ENCODE measurements at places on chromosomes 13 and 19.
A peak's percentile ranks its signal among the peaks of the same experiment; 100 is the strongest.

- no peak for DNase-seq
Observed at GRCh38 chr13:112133499-112134390, 66.8 kb downstream of the SOX1 start.

GRCh38 chr13:109684824-109685202, 101.6 kb downstream of the IRS2 start:
- no peak for DNase-seq

DNA sequence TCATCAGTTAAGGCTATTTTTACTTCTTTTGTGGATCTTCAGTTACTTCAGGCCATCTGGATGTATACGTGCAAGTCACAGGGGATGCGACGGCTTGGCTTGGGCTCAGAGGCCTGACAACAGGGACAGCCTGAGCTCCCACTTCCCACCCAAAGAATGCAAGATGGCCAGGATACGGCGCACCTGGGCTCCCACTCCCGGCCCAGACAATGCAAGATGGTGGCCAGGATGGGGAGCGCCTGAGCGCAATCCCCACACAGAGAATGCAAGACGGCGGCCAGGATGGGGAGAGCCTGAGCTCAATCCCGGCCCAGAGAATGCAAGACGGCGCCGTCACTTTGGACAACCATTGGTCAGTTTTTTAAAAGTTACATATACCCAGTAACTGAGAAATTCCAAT, 25.3 kb upstream of the MIER2 start:
- DNase-seq, result peak; percentile 4

GRCh38 chr19:34804115-34804514, 31.1 kb upstream of the ZNF599 start:
- no peak for DNase-seq

GRCh38 chr13:110797230-110797877, 83.9 kb downstream of the ING1 start:
- DNase-seq, result no peak

DNA sequence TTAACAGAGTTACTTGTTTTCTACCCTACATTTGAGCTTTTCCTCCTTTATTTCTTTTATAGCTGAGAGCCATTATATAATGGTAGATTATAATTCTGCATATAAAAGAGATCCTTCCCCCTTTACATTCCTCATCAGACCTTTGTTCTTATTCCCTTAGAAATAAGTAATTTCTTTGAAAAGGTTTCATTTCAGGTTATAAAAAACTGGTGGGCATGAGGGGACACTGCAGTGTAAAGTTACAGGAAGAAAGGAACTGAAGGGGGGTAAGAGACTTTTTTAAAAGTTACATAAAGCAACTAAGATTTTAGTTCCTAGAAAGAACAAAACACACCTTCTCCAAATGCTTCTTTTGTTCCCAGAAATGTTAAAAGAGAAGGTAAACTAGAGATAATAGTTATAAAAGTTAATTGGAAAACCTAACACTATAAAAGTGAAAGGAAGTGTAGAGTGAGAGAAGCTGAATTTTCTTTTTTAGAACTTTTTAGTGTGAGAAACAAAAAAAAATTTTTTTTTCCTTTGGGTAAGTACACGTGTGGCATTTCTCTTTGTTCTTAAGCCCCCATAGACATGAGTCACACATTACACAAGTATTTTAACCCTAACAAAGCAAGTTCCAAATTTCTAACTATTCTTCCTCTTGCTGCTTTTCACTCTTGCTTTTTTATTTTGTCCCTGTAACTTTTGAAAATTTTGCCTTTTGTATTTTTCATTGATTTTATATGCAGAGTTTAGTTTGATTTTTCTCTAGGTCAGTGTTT, 106.4 kb upstream of the MLNR start:
- no peak for DNase-seq

DNA sequence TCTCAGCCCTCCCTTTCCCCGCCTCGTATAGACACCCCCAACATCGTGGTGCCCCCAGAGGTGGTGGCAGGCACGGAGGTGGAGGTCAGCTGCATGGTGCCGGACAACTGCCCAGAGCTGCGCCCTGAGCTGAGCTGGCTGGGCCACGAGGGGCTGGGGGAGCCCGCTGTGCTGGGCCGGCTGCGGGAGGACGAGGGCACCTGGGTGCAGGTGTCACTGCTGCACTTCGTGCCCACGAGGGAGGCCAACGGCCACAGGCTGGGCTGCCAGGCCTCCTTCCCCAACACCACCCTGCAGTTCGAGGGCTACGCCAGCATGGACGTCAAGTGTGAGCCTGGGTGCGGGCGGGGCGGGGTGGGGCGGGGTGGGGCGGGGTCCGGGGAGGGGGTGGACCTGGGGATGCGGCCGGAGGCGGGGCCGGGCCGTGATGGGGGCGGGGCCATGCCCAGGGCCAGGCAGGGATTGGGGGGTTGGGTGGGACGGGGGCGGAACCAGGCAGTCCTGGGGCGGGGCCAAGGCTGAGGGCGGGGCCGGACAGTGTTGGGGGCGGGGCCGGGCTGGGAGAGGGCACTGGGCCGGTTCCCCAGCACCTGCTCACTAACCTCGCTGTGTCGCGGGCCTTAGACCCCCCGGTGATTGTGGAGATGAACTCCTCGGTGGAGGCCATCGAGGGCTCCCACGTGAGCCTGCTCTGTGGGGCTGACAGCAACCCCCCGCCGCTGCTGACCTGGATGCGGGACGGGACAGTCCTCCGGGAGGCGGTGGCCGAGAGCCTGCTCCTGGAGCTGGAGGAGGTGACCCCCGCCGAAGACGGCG, 7.8 kb downstream of the MAG start:
- DNase-seq, result no peak

DNA sequence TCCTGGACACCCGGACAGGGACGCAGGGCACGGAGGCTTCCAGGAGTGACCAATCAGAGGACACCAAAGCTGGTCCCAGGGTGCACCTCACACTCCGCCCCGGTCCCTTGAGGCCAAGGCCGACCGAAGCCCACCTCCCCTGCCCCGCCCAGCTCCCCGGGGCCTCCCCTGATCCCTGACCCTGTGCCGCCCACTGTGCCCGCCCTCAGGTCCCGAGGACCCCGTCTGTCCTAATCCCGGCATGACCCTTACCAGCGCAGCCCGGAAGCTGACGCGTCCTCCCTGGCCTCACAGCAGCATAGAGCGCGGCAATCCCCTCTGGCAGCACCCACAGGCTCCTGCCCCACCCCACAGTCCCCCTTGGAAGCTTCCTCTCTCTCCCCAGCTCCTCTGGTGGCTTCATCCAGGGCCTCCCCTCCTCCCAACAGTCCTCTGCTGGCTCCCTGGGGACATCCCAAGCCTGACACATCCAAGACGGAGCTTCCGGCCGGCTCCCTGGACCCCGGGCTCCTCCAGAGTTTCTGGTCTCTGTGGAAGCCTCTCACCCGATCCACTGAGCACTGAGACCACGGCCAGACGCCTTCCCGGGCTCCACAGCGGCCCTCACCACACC, 7.4 kb upstream of the CDC34 start:
- DNase-seq, result no peak

- no peak for DNase-seq
Observed at GRCh38 chr13:95492044-95492801, 60.3 kb upstream of the CLDN10 start.

GRCh38 chr13:21733475-21734263, 62.8 kb downstream of the FGF9 start:
- no peak for DNase-seq

- DNase-seq, result no peak
Observed at GRCh38 chr13:107395927-107396662, 819.2 kb downstream of the LIG4 start.

GRCh38 chr13:78265098-78265497, 338.3 kb downstream of the POU4F1 start:
- no peak for DNase-seq

DNA sequence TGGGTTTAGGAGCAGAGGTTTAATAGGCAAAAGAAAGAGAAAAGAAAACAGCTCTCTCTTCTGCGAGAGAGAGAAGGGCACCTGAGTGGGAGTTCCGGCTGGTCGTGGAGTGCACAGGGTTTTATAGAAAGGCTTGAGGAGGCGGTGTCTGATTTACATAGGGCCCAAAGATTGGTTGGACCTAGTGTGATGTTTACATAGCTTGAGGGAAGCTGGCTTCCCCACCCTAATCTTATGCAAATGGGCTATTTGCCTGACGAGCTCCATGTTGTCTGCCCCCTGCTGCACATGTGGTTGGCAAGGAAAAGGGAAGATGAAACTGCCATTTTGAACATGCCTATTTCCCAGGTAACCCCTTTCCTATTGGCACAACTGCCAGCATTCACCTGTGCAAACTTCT, 21.5 kb upstream of the MEDAG start:
- no peak for DNase-seq

GRCh38 chr13:99630269-99630898, 129.1 kb downstream of the TM9SF2 start:
- no peak for DNase-seq

DNA sequence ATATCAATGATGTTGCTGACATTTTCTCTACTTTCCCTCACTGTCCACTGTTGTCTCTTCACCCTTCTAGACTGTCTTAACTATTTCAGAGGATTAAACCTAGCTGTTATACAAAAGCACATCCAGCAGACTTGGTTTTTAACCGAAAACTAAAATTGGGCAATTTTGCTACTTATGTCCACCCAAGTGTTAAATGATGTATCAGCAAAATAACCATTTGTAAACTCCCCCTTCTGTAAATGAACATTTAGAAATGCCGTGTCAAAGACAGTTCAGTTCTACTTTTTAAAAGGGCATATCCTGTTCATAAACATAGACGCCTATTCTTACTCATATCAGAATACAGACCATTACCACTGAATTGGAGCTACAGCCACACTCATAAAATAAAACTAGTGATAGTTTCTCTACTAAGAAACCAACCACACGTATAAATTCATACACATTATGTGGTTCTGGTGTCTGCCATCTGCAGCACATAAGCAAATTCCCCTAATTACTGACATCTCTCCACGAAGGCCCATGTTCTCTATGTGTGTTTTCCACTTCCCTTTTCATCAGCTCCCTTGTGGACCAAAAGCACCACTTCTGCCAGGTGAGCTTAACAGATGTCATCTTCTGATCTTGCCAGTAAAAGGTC, 1091.8 kb downstream of the PCDH9 start:
- no peak for DNase-seq

- DNase-seq, result no peak
Observed at GRCh38 chr19:49403404-49404187, 15.5 kb downstream of the KASH5 start.

GRCh38 chr13:99978799-99979452, 2.7 kb upstream of the ZIC2 start:
- DNase-seq, result no peak

DNA sequence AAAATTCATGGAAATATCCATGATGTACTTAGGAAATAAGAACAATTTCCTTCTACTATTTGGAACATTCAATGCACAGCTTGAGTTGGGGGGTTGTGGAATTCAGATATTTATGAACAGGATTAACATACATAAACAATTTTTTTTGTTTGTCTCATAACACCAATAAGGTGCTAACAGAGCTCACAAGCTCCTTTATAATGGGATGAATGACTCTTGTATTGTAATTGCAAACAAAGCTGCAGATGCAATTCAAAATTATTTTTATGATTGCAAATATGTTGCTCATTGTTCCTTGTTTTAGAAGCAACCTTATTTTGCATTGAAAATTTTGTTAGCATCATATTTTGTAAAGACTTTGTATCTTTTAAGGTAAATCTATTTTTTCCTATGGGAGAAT, 265.7 kb downstream of the PCDH17 start:
- no peak for DNase-seq

GRCh38 chr13:71252184-71252704, 614.8 kb downstream of the DACH1 start:
- no peak for DNase-seq

GRCh38 chr19:57068921-57069697, 50.7 kb upstream of the USP29 start:
- peak; percentile 16 for DNase-seq

DNA sequence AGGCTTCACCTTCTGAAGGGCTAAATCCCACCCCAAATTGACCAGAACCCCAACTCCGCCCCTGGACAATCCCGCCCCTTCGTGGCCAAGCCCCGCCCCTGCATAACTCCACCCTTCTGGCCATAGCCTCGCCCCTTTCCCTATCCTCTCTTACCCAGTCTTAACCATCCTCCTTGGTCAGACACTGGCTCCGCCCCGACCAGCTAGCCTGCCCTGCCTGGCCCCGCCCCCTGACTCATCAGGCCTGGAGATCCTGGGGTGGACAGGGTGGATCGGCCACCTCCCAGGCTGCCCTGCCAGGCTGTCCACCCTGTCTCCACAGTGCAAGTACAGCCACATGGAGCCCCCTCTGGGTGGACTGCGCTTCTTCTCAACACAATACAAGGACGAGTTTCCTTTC, 8.0 kb upstream of the ZNF358 start:
- DNase-seq, result peak; percentile 31

DNA sequence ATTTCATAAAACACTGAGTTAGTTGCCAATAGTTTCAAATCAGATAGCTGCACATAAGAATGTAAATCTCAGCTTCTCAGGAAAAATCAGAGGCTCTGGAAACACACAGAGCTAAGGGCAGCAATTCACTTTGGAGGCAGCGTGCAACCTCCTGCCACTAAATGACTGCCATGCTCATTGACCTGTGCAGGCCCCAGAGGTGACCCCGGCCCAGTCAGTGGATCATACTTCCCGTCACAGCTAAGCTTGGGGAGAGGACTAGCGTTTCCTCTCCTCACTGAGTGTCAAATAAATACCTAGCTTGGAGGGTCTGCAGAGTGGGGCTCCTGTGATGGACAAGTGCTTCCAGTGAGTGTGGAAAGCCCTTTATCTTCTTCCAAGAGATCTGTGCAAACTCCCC, 67.2 kb downstream of the UQCRFS1 start:
- no peak for DNase-seq

DNA sequence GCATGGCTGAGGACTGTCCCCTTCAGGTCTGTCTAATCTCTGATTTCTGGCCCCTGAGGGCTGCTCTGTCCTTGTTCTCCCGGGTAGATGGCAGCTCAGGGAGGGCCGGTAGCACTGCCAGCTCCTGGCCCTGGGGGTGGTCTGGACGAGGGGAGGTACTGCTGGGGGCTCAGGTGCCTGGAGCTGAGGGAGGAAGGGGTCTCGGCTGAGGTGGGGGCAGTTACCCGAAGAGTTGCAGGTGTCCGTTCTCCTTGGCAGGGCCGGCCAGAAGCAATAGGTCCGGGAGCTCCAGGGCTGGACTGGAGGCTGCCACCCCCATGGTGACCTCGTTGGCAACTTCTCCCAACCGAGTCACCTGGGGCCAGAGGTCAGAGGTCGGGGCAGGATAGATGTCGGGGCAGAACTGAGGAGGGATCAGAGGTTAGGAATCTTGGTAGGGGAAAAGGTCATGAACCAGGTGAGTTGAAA, 1.2 kb upstream of the EMC10 start:
- no peak for DNase-seq

GRCh38 chr13:44818428-44818827, 170.8 kb downstream of the NUFIP1 start:
- no peak for DNase-seq

All from stimulated activated naive CD8-positive, alpha-beta T cell treated with anti-CD3 and anti-CD28 coated beads, Interleukin-15, amount 100 ng/mL, for 72 hours (primary cell).